ENCODE measurements at places on chromosomes 4 and X.

- no peak overlapping the region for H3K4me3 ChIP-seq
- DNase-seq: no peak
- no peaks in the 10 kb centered on the region for H3K27me3 ChIP-seq
- no peaks in the 10 kb centered on the region for H3K36me3 ChIP-seq
Measured at GRCh38 chr4:55947254-55947882, 1.4 kb upstream of the CEP135 start.

DNA sequence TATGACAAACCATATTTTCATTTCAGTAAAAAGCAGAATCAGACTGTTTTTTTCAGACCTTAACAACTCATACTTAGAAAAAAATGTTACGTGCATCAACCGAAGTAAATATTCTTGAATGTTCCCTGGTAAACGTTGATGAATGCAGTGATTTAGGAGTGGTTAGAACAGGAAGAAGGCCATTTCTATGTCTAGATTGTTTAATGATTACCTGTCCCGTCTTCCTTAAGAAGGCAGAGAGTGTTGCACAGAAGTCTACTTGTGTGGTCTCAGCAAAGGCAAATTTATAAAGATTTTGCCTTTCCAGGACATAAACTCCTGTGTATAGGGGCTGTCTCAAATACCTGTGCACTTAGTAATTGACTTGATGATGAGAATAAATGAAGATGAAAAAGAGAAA is 134.5 kb downstream of the MGST2 start:
- H3K36me3 ChIP-seq: no peaks in the 10 kb centered on the region
- H3K4me3 ChIP-seq: no peak overlapping the region
- H3K4me1 ChIP-seq: peaks cover 11% of the 10 kb centered on the region
- H3K27ac ChIP-seq: no peak overlapping the region

DNA sequence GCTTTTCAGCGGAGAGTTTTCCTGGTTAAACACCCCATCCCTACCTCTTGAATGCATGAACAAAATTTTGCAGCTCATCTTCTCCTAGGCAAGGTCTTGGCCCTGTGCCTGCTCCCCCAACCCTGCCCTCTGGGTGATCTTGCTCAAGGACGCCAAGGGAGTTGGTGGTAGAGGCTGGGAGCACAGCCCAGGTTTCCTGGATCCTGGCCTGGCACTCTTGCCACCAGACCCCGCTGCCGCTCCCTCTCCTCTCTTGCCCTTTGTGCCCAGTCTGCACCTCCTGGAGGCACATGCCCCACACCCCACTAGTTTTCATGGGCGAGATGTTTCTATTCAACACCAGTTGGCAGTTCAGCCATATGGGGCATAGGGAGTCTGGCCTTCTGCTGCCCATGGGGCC is 37.3 kb downstream of the TSC22D3 start:
- peaks cover 98% of the 10 kb centered on the region for H3K4me1 ChIP-seq
- peak overlapping the region; percentile 32 for H3K27ac ChIP-seq
- no peaks in the 10 kb centered on the region for H3K27me3 ChIP-seq
- H3K4me3 ChIP-seq: no peak overlapping the region
- no peak for DNase-seq
- no peaks in the 10 kb centered on the region for H3K36me3 ChIP-seq

- no peaks in the 10 kb centered on the region for H3K27me3 ChIP-seq
- H3K4me1 ChIP-seq: peaks cover 30% of the 10 kb centered on the region
- no peak overlapping the region for H3K4me3 ChIP-seq
- H3K27ac ChIP-seq: peak overlapping the region; percentile 98
- peak; percentile 67 for DNase-seq
Measured at GRCh38 chrX:40176351-40177116, 78.8 kb upstream of the BCOR start.

- H3K4me1 ChIP-seq: no peaks in the 10 kb centered on the region
- H3K27ac ChIP-seq: no peak overlapping the region
- no peaks in the 10 kb centered on the region for H3K27me3 ChIP-seq
Measured at GRCh38 chr4:19945979-19946380, 305.7 kb upstream of the SLIT2 start.

DNA sequence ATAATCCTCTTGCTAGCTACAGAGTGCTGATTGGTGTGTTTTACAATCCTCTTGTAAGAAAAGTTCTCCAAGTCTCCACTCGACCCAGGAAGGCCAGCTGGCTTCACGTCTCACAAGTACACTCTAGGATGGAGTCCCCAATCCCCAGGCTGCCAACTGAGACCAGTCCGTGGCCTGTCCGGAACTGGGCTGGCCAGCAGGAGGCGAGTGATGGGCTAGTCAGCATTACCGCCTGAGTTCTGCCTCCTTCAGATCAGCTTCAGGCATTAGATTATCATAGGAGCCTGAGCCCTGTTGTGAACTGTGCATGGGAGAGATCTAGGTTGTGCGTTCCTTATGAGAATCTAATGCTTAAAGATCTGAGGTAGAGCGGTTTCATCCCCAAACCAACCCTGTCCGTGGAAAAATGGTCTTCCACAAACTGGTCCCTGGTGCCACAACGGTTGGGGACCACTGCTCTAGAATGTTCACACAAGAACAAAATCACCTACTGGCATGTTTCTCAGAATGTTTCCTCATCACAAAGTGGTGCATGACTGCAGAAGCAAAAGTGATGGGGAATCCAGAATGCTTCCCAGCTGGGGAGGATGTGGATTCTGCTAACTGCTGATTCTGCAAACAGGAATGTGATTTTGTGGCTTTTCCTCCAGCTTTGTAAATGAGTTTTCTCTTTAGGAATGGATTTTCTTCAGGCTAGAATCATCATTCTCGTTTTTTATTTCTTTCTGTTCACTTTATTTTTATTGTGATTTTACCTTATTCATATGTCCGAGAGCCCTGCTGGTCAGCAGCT is 40.9 kb downstream of the SEPTIN11 start:
- no peaks in the 10 kb centered on the region for H3K36me3 ChIP-seq
- H3K4me1 ChIP-seq: peaks cover 27% of the 10 kb centered on the region
- H3K27me3 ChIP-seq: no peaks in the 10 kb centered on the region
- no peak overlapping the region for H3K27ac ChIP-seq
- H3K4me3 ChIP-seq: no peak overlapping the region

GRCh38 chr4:76953956-76954355 is 4.4 kb downstream of the SEPTIN11 start:
- no peak for DNase-seq
- no peak overlapping the region for H3K4me3 ChIP-seq
- no peaks in the 10 kb centered on the region for H3K27me3 ChIP-seq
- H3K36me3 ChIP-seq: no peaks in the 10 kb centered on the region

DNA sequence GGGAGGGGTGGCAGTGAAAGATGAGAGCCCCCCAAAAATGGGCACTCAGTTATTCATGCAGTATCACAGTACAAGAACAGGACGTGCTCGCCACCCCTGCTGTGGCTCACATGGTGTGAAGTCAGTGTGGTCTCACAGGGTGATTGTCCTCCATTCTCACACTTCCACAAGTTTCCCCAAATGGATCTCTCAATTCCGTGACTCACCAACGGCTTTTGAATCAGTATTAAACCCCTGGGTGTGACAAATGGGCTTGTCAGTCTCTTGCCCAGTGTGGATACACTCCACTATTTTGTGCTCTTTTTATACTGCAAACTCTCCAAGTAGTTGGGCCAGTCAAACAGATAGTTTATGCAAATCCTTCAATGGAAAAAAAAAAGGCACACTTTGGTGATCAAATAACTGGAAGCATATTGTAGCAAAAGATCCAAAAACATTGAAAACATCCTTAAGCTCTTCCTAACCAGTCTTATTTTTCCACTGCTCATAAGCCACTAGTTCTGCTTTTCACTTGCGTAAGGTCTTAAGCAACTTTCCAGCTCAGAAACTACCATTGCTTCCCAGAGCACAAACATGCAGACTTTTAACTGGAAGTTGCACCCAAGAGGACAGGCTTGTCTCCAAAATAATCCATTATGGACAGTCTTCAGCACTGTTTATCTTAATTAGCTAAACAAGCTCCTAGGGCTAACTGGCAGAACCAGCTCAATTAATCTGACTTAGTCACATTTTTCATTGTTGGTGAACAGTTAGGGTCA is 365.7 kb downstream of the PPP3CA start:
- no peaks in the 10 kb centered on the region for H3K27me3 ChIP-seq
- H3K4me1 ChIP-seq: peaks cover 7% of the 10 kb centered on the region
- no peak overlapping the region for H3K27ac ChIP-seq
- no peak for DNase-seq
- no peaks in the 10 kb centered on the region for H3K36me3 ChIP-seq

DNA sequence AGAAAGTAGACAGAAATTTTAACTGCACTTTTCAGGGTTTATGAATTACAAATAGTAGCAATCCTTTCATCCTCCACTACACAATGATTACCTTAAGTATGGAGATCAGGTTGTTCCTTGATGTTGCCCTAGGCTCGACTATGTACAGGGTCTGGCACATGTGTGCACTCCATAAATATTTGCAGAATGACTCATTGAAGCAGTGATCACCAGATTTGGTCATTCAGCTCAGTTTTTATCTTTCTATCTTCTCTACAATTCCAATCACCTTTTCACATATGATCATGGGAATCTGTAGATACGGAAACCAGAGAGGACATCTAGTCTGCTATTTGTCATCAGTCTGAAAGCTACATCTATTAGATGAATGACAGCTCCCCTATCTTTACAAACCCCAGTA is 171.7 kb upstream of the HCCS start:
- H3K36me3 ChIP-seq: no peaks in the 10 kb centered on the region
- H3K4me1 ChIP-seq: no peaks in the 10 kb centered on the region
- H3K4me3 ChIP-seq: no peak overlapping the region
- H3K27me3 ChIP-seq: no peaks in the 10 kb centered on the region
- DNase-seq: no peak

GRCh38 chrX:52368368-52369055 is at the start of gene XAGE2:
Gene XAGE2 (plus strand): TSS chrX:52369021. CDS start chrX:52370015, 994 bp downstream.
- no peaks in the 10 kb centered on the region for H3K27me3 ChIP-seq
- DNase-seq: no peak
- H3K27ac ChIP-seq: no peak within 1 kb of the TSS
- no peak within 1 kb of the TSS for H3K4me3 ChIP-seq
- no peaks in the 10 kb centered on the region for H3K4me1 ChIP-seq
- H3K36me3 ChIP-seq: no peaks in the 10 kb centered on the region

GRCh38 chrX:102745513-102745856 is 24.9 kb downstream of the GPRASP3 start:
- no peak overlapping the region for H3K27ac ChIP-seq
- H3K27me3 ChIP-seq: no peaks in the 10 kb centered on the region
- no peaks in the 10 kb centered on the region for H3K4me1 ChIP-seq
- H3K4me3 ChIP-seq: peak overlapping the region; percentile 8
- H3K36me3 ChIP-seq: no peaks in the 10 kb centered on the region

DNA sequence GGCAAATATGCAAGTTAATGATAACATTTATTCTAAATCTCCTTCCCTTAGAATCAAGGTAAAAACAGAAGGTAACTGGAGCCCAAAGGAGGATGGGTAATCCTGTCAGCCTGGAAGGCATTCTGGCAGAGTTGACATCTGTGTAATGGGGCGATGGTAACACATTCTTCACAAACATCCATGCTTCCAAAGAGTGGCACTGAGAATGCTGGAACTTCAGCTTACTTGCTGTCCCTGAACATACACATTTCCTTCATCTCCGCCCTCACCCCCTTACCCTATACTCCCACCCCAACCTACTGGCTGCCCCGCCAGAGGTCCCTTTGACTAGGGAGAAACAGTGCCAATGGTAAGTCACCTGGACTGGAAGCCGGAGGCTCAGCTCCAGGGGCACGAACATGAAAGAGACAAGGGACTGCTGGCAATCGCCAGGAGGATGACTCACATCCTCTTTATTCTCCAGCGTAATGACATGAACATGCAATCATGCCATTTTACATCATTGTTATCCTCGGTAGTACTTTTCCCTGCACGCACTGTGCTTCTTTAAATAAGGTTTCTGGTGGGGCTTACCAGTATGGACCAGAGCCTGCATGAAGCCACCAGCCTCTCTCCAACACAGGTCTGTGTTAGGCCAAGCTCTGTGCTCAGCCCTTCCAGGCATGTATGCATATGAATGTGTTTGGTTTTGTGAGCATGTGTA is 694.2 kb upstream of the TENM3 start:
- H3K27me3 ChIP-seq: no peaks in the 10 kb centered on the region
- H3K4me1 ChIP-seq: no peaks in the 10 kb centered on the region
- H3K27ac ChIP-seq: no peak overlapping the region
- H3K4me3 ChIP-seq: no peak overlapping the region

GRCh38 chrX:56029691-56030090 is 202.5 kb upstream of the KLF8 start:
- no peak overlapping the region for H3K27ac ChIP-seq
- H3K36me3 ChIP-seq: no peaks in the 10 kb centered on the region
- no peak overlapping the region for H3K4me3 ChIP-seq
- no peak for DNase-seq

- no peak overlapping the region for H3K4me3 ChIP-seq
- no peaks in the 10 kb centered on the region for H3K27me3 ChIP-seq
- no peaks in the 10 kb centered on the region for H3K36me3 ChIP-seq
- no peak overlapping the region for H3K27ac ChIP-seq
Measured at GRCh38 chr4:19557161-19557560, 694.5 kb upstream of the SLIT2 start.

GRCh38 chr4:128386761-128387599 is 99.4 kb upstream of the PGRMC2 start:
- peak; percentile 97 for DNase-seq
- H3K27me3 ChIP-seq: no peaks in the 10 kb centered on the region
- no peak overlapping the region for H3K4me3 ChIP-seq
- H3K27ac ChIP-seq: peak overlapping the region; percentile 85
- H3K36me3 ChIP-seq: no peaks in the 10 kb centered on the region

DNA sequence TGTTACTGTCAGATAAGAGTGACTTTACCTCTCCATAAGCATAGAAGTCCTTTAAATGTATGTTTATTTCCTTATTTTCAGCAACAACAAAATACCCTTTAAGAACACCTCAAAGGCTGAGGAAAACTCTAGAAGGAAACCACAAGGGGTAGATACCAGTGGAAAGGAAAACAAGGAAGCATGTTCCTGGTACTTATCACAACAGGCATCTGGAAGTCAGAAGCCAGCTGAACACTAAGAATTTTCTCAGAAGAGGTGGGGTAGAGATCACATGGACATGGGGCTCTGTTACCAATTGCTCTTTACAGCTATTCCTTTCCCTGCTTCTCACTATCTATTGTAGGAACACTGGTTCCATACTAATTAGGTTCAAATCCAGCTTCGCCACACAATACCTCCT is 51.5 kb upstream of the BEND2 start:
- no peak overlapping the region for H3K4me3 ChIP-seq
- H3K4me1 ChIP-seq: no peaks in the 10 kb centered on the region
- DNase-seq: no peak
- H3K36me3 ChIP-seq: no peaks in the 10 kb centered on the region

DNA sequence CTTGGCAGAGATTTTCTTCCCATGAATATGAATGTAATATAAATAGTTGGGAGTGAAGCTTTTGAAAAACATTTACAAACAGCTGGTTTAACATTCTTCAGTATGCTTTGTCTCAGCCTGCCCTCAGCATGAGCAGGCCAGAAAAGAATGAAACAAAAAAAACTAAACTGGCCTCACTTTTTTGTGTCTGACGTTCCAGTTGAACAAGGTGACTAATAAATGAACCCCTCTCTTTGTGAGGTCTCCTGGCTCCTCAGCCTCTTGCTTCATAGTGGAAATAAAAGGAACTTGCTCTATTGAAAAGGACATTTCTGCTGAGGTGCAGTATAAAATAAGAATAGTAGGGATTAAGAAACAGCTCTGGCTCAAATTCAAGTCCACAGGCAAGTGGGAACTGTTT is 9.4 kb downstream of the CHST7 start:
- H3K36me3 ChIP-seq: no peaks in the 10 kb centered on the region
- no peaks in the 10 kb centered on the region for H3K4me1 ChIP-seq
- H3K27me3 ChIP-seq: no peaks in the 10 kb centered on the region
- H3K27ac ChIP-seq: peak overlapping the region; percentile 11

- no peak for DNase-seq
- H3K4me1 ChIP-seq: peaks cover 14% of the 10 kb centered on the region
- no peaks in the 10 kb centered on the region for H3K27me3 ChIP-seq
- H3K36me3 ChIP-seq: no peaks in the 10 kb centered on the region
Measured at GRCh38 chr4:183790661-183791060, 114.4 kb upstream of the STOX2 start.

- H3K4me1 ChIP-seq: no peaks in the 10 kb centered on the region
- no peak for DNase-seq
- no peaks in the 10 kb centered on the region for H3K27me3 ChIP-seq
- no peak overlapping the region for H3K4me3 ChIP-seq
- H3K36me3 ChIP-seq: no peaks in the 10 kb centered on the region
Measured at GRCh38 chrX:40209951-40210617, 112.3 kb upstream of the BCOR start.

Data from body of pancreas (tissue), 4 donors.